ENCODE measurements at places on chromosomes 7 and 10.

GRCh38 chr7:83732305-83732704 lies 83.4 kb upstream of the SEMA3E start:
- DNase-seq, result no peak

DNA sequence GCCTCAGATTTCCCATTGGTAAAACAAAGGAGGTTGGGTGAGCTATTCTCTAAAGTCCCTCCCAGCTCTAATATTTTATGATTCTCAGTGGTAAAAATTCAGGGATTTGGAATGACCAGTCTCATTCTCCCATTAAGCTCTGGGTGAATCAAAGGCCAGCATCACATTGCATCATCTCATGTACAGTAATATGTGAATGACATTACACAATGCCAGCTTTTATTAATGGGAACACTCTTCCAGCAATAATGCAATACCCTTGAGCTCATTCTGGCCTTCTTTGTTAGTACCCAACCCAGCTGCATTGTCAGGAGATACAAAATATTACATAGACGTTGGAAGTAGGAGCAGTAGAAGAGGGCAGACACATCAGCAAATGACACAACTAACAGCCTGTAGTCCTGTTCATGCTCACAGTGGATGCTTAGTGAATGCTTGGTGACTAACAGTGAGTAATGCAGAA lies 100.0 kb upstream of the EGR2 start:
- no peak for DNase-seq

GRCh38 chr7:81501220-81501619 lies 268.6 kb downstream of the HGF start:
- DNase-seq, result no peak

GRCh38 chr7:73741600-73741999 lies 3.0 kb upstream of the ABHD11 start:
- DNase-seq, result no peak

GRCh38 chr10:119199231-119199992 lies 8.0 kb upstream of the GRK5 start:
- no peak for DNase-seq

GRCh38 chr7:80088705-80089104 lies 45.9 kb upstream of the GNAI1 start:
- no peak for DNase-seq

- DNase-seq, result no peak
Measured at GRCh38 chr10:3094609-3095036, 27.3 kb downstream of the PFKP start.

DNA sequence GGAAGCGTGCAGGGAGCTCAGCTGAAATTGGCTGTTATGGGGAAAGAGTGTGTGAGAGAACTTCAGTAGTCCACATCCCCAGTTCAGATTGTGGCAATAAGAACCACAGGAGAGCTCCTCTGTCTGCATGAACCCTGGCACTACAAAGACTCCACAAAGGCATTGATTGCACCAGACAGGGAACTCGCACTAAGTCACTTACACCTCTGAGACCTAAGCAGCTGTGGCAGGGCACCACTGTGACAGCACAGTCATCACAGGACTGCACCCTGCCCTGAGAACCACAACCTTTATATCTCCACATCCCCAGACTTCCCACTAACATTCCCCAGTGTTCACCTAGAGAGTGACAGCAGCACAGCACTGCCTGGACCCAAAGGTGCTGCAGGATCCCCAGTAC lies 226.8 kb downstream of the XPNPEP1 start:
- DNase-seq, result no peak

DNA sequence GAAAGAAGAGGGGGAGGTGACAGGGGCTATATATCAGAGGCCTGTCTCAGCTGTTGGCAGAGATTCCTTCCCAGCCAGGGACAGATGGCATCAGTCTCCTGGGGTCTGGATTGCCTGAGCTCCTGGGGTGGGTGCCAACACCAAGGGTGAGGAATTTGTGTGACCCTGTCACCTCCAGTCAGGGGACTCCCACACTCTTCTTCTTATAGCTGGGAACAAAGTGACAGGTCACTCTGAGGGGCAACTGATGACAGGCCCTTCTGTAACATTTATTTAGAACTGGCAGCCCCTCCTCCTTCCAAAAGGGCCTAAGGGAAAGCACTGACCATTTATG lies 53.7 kb upstream of the DUSP5 start:
- DNase-seq, result no peak

DNA sequence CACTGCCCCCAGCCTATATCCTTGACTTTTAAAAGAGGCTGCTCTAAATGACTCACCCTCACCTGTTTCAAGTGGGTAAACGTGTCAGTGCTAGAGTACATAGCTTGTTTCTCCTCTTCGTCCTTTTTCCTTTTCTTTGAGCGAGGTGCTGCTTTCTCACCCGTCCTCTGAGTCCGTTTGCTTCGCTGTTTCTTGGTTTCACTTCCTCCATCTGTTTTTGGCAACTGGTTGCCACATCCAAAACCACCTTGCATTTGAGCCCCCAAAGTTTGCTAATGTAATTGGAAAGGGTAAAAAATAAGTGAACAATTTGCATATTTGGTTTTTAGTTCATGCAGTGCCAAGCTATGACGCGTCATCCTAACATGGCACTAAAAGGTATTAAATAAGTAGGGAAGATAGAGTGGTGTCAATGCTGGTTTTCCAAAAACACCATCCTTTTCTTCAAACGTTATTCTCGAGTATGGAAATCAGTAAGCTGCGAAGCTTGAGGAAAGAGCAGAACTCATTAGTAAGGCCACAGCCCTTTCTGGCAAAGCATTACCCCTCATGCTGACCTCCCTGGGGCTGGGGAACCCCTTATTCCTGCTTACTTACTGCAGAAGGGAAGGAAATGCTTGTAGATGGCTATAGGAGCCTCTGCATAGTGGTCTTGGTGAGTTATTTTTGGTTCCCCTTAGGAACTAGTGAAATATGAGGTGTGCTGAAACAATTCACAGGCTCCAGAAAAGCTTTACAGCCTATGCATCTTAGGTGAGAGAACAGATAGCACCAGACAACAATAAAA lies 133.5 kb downstream of the GALNT11 start:
- DNase-seq, result no peak

DNA sequence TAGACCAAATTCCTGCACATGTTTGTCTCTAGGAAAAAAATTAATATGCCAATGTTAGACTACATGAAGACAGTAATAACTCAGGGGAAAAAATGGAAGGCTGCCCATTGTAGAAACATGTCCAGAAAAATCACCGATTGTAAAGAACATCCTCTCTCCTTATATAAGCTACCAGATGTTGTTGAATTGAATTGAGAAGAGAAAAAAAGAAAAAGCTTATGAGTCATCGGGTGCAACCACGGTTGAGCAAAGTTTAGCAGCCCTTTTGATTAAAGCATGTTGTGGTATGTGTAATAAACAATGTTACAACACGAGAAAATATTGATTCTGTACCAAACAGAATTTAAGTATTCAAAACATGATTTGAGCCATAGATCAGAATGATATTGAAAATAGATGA lies 102.3 kb upstream of the ARHGAP21 start:
- no peak for DNase-seq
